ENCODE measurements at places on chromosomes 5 and 9.

- DNase-seq: no peak
Observed at GRCh38 chr5:36787365-36788093, 89.0 kb upstream of the NIPBL start.

DNA sequence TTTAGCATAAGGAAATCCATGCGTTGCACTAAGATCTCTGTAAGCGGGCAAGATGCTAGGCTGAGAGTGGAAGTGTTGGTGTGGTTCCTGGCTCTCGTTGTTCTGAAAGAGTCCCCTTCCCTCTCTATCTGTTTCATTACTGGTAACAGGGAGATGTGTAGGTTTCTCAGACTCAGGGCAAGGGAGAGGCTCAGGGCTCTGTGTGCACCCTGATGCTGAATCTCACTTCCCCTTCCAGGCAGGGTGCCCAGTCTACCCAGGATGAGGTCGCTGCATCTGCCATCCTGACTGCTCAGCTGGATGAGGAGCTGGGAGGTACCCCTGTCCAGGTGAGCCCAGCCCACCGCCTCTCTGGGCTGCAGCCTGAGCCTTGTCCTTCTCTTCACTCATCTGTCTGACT is 45.7 kb downstream of the STOM start:
- DNase-seq: no peak

- no peak for DNase-seq
Observed at GRCh38 chr5:132856011-132856410, 10.3 kb downstream of the GDF9 start.

- no peak for DNase-seq
Observed at GRCh38 chr5:159096243-159096923, 3.3 kb downstream of the EBF1 start.

- peak; percentile 78 for DNase-seq
Observed at GRCh38 chr9:101365181-101365580, 19.6 kb downstream of the BAAT start.

GRCh38 chr5:91438871-91439270 is 55.8 kb upstream of the ARRDC3 start:
- no peak for DNase-seq

- DNase-seq: no peak
Observed at GRCh38 chr9:34999576-34999975, 10.0 kb downstream of the DNAJB5 start.

GRCh38 chr9:114281473-114282103 is 41.3 kb upstream of the ORM1 start:
- DNase-seq: peak; percentile 95

- DNase-seq: no peak
Observed at GRCh38 chr9:91800473-91801030, 149.5 kb downstream of the ROR2 start.

DNA sequence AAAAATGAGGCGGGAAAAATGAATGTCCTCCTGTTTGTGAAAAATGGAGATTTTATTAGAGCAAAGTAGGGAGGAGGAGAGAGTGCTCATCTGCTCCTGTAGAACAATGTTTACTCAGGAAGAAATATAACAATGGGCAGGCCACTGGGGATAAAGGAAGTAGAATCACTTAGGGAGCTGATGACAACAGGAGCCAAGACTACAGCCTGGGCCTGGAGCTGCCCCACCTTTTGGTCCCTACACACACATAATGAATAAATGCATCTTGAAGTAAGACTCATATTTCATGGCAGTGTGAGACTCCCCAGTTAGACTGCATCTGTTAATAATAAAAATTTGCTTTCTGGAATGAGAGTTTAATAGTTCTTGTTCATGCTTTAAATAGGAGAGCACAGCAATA is 1939.8 kb downstream of the EFNA5 start:
- peak; percentile 12 for DNase-seq

- no peak for DNase-seq
Observed at GRCh38 chr5:40716000-40716399, 36.3 kb downstream of the PTGER4 start.

DNA sequence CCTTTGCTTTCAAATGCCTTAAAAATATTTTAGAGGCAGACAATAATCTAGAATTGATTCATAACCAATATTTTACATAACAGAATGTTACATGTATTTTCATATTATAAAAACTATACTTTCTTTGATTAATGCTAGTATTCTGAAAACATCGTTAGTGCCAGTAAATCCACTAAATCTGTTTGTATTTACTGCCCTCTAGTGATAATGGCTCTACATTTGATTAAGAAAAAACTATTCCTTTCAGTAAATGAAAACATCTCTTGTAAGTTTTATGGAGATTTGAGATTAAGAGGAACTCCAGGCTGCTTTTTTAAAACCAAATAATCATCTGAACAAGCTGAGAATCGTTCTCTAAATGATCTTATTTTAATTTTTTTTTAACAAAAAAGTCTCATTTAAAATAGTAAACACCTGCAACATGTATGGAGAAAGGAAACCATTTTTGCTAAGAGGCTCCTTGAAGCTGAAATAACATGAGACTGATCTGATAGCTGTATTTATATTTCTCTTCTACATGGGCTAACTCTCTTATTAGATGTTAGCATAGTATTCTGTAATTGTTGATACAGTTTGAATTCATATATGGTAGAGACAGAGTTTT is 424.7 kb downstream of the RAB3C start:
- peak; percentile 34 for DNase-seq

DNA sequence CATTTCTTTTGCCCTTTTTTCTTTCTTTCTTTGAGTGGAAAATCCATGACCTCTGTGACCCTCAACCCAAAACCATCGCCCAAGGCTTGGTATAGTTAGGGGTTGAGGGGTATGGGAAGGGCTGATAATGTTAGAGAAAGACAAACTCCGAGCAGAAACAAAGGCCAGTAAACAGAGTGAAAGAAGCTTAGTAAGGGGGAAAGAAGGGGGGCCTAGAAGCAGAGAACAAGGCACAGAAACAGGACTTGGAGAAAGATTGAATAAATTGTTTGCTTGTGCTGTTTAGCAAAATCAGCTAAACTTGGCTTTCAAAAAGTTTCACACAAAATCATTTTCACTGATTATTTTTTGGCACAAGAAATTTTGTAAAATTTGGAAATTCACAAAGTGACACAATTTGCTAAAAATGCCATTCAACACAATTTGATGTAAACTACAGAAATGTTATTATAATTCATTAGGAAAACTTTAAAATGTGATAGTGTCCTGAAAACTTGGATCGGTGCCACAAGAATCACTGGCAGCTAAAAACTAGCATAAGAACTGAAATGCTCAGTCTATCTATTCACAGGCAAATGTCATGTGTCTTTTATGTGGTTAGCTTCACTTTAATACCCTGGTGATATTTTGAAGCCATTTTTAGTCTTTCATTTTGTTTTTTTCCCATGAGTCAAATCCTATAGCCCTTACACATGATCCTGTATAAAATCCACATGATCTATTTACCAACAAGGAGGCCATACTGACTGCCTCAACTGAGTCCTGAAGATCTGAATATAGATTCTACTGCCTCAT is 276.4 kb downstream of the NR2F1-AS1 start:
- no peak for DNase-seq

GRCh38 chr9:135692410-135692809 is 6.9 kb downstream of the SOHLH1 start:
- DNase-seq: no peak

- no peak for DNase-seq
Observed at GRCh38 chr9:87020169-87020950, 73.1 kb upstream of the GAS1 start.

- DNase-seq: peak; percentile 40
Observed at GRCh38 chr9:121085661-121086060, 10.9 kb downstream of the CNTRL start.

GRCh38 chr9:107674721-107675277 is 185.2 kb upstream of the KLF4 start:
- DNase-seq: no peak

DNA sequence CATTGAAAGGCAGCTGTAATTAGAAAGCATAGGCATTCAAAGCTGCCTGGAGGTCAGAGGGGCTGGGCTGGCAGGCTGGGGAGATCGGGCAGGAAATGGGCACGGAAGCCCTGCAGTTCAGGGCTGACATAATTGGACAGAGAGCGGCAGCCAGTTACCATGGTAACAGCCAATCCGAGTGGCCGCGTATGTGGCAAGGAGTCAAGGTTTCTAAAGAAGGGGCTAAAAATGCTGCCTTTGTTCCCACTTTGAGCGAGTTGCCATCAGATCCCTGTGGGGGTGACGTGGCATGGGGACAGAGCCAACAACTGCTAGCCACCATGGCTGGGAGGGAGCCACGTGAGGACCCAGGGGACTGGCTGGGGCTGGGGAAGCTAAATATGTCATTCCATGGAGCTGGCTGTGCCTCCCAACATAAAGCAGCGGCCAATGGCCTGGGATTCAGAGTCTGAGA is 44.7 kb upstream of the NDFIP1 start:
- DNase-seq: peak; percentile 77

- no peak for DNase-seq
Observed at GRCh38 chr9:24899463-24899862, 353.8 kb upstream of the IZUMO3 start.

- no peak for DNase-seq
Observed at GRCh38 chr9:113568571-113569321, 105.2 kb downstream of the RGS3 start.

GRCh38 chr9:73026375-73026774 is 73.5 kb upstream of the ALDH1A1 start:
- no peak for DNase-seq

- peak; percentile 46 for DNase-seq
Observed at GRCh38 chr5:50667023-50667652, 701 bp downstream of the PARP8 start.

DNA sequence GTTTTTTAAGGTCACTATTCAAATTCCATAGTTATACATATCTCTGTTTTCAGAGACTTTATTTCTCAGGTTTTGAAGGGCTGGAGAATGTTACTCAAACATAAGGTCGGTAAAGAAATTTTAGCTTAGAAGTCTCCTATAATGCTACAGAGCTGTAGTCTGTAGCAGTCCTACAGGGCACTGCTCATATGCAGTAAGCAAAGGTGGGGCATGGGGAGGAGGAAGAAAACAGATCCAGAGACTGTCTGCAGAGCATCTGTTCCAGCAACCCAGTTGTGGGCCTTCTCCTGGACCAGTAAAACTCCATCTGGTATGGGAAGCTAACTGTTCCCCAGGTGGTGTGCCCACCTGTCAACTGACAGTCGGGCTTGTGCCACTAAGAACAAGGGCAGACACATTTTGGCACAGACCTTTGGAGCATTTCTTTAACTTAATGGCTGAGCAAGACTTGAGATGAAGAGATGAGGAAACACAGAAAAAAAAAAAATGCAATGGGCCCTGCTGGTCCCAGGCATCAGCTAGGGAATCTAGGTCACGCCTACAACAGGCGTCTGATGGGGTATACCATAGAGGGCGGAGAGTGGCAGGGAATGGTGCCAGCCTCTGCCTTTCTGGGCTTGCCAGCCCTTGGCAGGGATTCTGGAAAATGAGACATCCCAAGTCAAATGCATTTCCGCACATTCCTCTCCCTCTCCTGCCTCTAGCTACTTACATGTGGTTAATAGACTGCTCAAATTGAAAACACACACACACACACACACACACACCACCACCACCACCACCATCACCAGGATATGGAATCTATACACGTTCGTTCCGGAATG is 218.9 kb downstream of the ARL15 start:
- DNase-seq: peak; percentile 42

- peak; percentile 79 for DNase-seq
Observed at GRCh38 chr5:52948418-52949076, 40.6 kb upstream of the ITGA2 start.

GRCh38 chr5:60992871-60993270 is 47.9 kb downstream of the NDUFAF2 start:
- DNase-seq: no peak

- DNase-seq: peak; percentile 75
Observed at GRCh38 chr9:35666045-35666444, 1.1 kb upstream of the ARHGEF39 start.

DNA sequence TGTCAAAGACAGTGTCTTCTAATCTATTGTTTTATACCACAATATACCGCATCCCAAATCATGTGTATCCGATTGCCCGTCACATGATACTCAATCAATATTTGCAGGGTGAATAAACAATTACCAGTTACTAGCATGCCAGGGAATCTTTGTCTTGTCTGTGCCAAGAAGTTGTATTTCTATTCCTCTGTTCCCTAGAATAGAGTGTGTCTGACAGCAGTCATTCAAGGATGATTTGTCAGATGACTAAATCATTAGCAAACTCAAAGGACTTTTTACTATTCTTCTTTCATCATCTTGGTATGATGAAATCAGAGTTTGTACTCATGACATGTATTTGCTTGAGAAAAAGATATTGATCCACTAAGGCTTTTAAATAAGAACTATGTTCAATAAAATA is 348.8 kb downstream of the HTR1A start:
- no peak for DNase-seq

DNA sequence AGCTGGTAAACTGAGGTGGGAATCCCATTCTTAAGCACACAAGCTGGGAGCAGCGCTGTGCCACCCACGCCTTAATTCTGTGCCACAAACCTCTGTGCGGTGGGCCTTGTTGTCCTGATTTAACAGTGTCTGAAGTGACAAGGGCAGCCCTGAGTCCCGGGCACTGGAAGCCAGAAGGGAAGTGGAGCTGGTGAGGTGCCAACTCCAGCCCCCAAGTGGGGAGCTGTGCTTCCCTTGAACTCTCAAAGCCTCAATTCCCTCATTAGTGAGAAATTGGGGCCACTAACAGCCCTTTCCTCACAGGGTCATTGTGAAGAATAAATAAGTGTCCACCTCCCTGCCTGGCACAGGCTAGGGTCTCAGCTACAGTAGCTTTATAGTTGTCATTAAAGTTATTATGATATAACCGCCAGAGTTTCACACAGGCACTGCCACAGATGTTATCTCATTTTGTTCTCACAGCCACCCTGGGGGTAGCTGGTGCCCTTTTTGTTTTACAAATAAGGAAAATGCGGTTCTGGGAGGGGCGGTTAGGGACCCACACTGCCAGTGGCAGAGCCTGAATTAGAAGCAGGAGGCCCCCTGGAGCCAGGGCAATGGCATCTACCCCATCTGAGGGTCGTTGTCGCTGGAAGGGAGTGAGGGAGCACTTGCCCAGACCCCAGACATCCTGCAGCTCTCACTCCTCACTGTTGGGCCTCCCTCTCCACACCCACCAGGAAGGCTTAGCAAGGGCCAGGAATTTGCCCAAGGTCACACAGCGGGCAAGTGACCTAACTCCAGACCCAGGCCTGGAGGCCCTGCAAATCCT is 2.1 kb upstream of the TLX3 start:
- DNase-seq: no peak

DNA sequence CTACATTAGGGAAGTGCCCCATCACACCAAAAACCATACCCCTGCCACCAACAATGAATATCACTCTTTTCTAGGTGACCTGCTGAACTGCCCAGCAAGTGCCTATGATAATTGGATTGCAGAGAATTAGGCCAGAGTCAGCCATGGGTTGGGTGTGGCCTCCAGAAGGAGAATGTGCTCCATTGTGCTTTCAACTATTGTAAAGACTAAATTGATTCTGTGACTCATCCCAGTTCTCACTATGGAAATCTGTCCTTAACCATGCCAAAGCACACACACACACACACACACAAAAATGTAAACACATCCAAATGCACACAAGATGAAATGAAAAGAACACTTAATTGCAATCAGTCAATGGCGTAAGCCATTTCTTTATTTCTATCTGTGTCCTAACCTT is 25.7 kb downstream of the DRD1 start:
- DNase-seq: no peak

Measured in fibroblast of skin of right biceps (primary cell).